ENCODE measurements at places on chromosomes 7 and 10.

- DNase-seq: no peak
Measured at GRCh38 chr10:57654856-57655255, 612.8 kb downstream of the IPMK start.

DNA sequence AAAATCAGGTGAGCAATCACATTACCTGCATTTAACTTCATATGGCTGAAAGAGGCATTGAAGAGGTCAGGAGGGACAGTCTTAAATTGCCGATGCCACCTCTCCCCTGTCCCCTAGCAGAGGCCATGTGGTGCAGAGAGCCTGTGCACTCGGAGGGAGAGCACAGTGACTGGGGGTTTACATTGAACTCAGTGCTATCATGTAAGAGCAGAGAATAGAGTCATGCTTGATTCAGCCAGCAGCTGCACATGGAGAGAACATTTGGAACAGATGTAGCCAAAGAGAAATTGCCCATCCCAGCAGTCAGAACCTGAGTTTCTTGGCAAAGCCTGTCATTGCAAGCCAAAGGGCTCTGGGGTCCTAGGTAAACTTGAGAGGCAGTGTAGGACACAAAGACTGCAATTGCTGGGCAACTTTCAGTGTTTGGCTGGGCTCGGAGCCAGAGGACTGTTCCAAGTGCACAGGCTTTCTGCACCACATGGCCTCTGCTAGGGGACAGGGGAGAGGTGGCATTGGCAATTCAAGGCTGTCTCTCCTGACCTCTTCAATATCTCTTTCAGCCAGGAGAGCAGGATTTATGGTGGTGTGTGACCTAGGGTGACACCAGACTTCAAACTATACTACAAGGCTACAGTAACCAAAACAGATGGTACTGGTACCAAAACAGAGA, 267.1 kb downstream of the REEP3 start:
- DNase-seq: no peak

- DNase-seq: no peak
Measured at GRCh38 chr10:102649797-102650654, 5.7 kb downstream of the TRIM8 start.

DNA sequence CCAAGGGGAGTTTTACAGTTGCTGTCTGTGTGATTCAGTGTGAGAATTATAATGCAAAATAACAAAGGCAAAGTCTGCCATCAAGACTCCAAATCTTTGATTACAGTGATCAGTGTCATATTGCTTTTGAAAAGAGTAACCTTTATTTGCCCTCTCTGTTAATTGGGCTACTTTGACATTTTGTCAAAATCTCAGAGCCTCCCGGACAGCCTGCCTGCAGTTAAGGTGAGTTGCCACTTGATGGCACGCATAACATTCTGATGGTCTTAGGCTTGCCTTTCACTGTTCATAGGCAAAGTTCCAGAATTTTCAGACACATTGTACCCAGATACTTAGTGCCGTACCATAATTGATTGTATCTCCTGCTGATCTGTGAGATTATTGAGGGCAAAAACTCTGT, 253.5 kb downstream of the ABCA13 start:
- no peak for DNase-seq

GRCh38 chr7:38224392-38224791, 46.3 kb downstream of the STARD3NL start:
- no peak for DNase-seq

- DNase-seq: no peak
Measured at GRCh38 chr7:106041140-106041717, 70.9 kb downstream of the SYPL1 start.

- DNase-seq: no peak
Measured at GRCh38 chr10:8919280-8919679, 864.8 kb downstream of the GATA3 start.

GRCh38 chr10:78066728-78067430, 33.2 kb downstream of the RPS24 start:
- DNase-seq: no peak

- DNase-seq: peak; percentile 23
Measured at GRCh38 chr10:17669185-17669872, 25.4 kb downstream of the STAM start.

GRCh38 chr7:107996072-107996882, 6.7 kb downstream of the LAMB1 start:
- no peak for DNase-seq

DNA sequence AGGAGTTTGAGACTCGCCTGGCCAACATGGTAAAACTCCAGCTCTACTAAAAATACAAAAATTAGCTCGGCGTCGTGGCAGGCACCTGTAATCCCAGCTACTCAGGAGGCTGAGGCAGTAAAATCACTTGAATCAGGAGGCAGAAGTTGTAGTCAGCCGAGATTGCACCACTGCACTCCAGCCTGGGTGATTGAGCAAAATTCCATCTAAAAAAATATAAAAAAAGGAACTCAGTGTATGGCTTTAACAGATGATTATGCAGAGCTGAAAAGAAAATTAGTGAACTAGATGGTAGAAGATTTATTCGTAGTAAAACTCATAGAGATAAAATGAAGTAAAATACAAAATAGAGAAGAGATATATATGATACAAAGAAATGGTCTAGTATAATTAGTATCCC, 12.6 kb upstream of the CNOT4 start:
- no peak for DNase-seq

DNA sequence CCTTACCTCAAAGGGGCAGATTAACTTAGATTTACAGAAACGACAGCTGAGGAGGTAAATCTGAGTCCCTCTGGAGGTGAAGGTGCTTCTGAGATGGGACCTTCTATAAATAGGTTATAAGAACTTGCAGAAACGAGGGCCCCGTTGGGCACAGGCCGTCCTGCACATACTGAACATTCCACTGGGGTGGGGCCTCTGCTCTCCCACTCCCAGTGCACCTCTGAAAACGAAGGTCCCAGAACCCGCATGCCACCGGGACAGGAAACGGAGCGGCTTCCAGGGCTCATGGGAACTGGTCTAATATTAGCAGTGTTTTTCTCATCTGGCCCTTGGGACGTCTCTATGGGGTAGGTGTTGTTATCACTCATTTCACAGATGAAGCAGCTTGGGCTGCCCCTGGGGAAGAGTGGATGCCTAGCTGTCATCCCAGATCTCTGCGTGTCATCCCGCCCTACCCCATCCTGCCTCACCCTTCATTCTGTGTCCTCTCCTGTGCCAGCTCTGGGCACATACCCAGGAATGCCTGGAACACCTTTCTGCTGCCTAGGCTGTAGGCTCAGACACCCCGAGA, 19.6 kb downstream of the C10orf62 start:
- DNase-seq: no peak

DNA sequence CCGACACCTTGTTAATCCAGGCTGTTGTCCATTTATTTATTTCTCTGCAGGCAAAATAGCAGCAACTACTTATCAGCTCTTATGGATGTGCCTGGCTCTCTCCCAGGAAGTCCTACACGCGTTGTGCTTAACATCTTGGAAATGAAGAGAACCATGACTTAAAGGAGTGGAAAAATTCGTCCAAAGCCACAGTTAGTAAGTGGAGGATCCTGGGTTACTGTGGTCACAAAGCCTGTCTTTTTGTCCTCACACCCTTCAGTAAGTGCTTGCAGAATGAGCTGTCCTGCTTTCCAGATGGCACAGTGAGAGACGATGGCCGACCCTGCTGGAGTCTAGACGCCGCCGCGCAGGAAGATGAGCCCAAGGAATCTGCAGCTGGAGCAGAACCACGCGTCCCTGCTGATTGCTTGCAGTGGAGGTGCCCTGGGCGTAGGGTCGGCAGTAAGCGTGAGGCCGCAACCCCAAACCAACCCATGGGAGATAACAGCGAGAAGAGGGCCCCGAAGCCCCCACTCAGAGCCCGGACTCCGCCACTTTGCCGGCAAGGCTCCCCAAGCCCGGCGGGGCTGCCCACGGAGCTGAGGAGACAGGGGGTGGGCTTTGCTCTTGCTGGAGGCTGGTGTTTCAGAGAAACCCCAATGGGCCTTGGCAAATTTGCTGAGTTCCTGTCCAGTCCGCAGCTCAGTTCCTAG, 178.6 kb downstream of the CXCL12 start:
- DNase-seq: no peak

GRCh38 chr10:23200997-23201652, 9.0 kb downstream of the PTF1A start:
- no peak for DNase-seq

Data from stimulated activated CD4-positive, alpha-beta T cell treated with anti-CD3 and anti-CD28 coated beads, TNF-alpha, amount 100 ng/mL, for 1 hour (primary cell).